Hindlimb muscle (tissue), 1 donor: ENCODE measurements at places on chromosomes 3 and 15. TPM values are rescaled to one million over a fixed set of nuclear protein-coding genes. Genes with fewer than 3 reads are reported as not detected.

GRCh38 chr3:80152692-80153091 lies 384.9 kb upstream of the ROBO1 start:
- DNase-seq = no peak

PLSCR5 gene
- not detected for polyA plus RNA-seq

- no peak for DNase-seq
These were observed 250.1 kb upstream of the HES1 start for GRCh38 chr3:193885832-193886231.

MEIS2 gene
- 7.7 TPM for polyA plus RNA-seq

DNA sequence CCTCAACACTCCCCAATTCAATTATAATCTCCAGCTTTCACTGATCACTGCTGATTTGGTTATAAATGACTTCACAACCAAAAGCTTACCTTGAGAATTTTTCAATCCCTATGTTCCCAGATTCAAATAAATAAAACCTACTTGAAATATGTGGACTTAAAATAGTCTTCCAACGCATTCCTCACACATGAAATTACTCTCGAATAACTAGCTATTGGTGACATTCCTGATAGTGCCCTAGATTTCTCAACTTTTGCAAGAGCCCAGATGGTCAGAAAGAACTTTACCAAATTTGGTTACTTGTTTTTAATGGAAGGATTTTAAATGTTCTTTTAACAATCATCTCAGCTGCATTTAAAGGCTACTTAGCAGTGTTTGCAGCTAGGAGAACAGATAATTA lies 605.5 kb downstream of the FHIT start:
- DNase-seq = no peak

DNA sequence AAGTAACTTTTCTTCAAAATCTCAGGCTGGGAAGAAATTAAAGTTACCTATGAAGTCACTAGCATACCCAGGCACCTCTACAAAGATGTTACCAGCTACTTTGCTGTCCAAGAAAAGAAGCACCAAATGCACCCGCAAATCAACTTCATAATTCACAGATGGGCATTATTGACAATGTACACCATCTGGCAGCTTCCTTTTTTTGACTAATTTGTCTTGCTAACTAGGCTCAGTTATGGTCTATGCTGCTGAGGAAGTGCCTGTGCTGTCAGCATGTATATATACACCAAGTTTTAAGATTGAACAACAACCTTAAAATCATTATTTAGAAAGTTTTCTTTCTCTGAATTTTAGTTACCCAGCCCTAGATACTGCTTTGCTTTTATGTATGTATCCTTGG lies 93.8 kb downstream of the NSUN3 start:
- DNase-seq = no peak

DNA sequence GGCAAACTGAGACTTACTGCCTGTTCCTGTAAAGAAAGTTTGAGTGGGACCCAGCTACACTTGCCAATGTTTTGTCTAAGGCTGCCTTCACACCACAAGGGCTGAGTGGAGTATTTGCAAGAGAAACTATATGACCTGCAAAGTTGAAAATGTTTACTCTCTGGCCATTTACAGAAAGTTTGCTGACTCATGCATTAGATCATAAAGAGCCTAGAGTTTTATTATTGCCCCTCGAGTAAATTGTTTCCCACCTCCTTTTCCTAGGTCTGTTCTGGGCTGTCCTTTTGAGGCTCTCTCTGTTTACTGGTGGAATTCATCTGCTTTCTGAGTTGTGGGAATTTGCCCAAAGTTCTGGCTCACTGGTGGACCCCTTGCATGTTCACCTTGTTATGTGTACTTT lies 6.7 kb upstream of the PROK2 start:
- no peak for DNase-seq

DNA sequence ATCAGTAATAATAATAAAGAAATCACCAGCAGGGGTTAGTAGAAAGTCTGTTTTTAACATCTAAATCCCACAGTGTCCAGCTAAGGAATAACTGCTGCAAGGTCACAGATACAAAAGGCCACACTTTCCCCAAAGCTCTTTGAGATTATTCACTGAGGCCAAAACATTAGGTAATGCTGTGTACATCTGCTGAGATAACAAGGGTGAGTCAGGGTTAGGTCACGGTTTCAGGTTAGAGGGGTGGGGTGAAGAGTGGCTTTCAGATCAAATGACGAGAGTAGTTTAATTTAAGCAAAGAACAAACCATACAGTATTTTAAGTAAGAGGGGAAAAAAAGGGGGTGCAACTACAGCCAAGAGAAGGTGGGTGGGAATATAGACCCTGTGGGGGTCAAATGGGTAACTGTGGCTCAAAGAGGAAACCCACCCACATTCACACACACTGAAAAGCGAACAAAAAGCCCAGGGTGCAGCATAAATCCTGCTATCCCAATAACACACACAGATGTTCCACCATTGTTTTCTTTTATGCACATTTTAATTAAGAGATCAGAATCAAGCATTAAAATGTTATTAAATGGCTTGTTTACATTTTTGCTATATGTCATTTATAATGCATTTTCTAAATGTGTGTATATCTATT lies 412.9 kb downstream of the TIGIT start:
- no peak for DNase-seq

LRRIQ4 gene
- not detected for polyA plus RNA-seq

CASR gene
- not detected for polyA plus RNA-seq

- DNase-seq = no peak
These were observed 66.7 kb upstream of the NANOGP8 start for GRCh38 chr15:35151782-35152181.

MRPL46 gene
- polyA plus RNA-seq = 23.4 TPM

DNA sequence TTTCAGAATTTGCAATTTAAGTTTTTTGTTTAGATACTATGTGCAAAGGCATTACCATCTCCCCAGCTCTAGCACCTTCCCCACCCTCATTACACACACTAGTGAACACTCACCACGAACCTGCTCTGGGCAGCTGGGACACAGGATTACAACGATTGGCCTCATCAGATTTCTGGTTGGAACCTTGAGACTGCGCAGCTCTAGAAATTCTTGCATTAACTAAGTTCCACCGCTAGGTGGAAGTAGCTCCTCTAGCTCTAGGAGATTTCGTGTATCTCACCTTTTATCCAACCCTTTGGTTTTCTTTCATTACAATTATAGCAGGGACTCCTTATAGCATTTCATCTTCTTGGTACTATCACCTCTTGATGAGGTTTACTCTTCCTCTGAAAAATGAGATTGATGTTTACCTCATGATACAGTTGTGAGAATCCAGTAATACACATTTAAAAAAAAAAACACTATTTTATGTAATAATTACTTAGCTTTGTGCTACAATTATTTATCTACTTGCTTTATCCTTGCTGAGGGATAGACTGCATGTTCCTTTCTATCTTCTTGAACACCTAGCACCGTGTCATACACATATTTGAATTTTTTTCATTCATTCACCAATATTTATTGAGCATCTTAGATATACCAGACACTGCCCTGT lies 28.7 kb upstream of the PLOD2 start:
- DNase-seq = peak; percentile 32

GRCh38 chr3:98711426-98711825 lies 51.7 kb upstream of the ST3GAL6 start:
- DNase-seq = no peak

DNA sequence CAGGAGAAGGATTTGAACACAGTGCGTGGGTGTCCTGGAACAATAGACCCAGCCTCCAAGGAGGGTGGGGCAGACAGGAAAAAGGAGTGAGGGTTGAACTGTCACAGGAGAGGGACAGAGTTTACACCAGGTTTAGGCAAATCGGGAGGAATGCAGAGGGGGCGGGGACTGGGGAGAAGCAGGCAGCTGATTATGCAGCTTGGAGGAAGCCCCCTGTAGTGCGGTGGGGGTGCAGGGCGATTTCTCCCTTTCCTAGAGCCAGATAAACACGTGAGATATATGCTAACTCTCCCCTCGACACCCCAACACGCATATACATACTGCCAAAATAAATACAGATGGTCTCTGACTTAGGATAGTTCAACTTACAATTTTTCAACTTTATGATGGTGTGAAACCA lies 108.6 kb upstream of the PRR20G start:
- no peak for DNase-seq

DNA sequence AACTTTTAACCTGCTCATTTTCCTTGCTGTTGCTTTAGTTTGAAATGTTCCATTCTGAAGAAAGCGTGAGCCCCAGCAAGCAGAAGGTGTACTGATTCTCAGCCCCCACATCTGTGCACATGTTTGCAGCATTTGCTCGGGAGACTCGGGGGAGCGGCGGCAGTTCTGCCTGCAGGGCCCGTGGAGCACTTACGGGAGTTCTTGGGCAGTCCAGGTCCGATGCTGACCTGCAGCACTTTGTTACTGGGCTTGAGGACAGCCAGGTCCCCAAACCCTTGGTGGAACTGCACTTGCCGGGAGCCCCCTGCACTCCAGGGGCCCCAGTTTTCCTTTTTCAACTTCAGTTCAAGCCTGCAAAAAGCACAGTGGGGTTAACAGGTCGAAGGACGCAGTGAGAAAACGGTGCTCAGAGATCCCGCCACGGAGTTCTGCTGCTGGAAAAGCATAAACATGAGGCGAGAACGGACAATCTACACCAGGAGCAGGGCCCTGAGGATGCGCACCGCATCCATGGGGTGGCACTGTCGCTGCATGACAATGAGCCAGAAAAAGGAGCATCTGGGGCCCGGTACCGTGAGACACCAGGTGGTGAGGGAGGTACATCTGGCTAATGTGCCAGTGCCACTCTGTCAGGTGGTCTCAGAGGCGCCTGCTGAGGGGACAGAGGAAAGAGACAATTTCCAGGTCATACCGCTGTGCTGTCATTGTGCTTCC lies 45.6 kb upstream of the LDHAL6B start:
- DNase-seq = no peak

GRCh38 chr15:70409388-70409787 lies 311.7 kb upstream of the TLE3 start:
- DNase-seq = no peak

GRCh38 chr3:16053794-16054193 lies 120.7 kb upstream of the GALNT15 start:
- DNase-seq = no peak

CHCHD4 gene
- 14.4 TPM for polyA plus RNA-seq

- DNase-seq = no peak
These were observed 39.0 kb downstream of the TAMM41 start for GRCh38 chr3:11807686-11808085.

DNA sequence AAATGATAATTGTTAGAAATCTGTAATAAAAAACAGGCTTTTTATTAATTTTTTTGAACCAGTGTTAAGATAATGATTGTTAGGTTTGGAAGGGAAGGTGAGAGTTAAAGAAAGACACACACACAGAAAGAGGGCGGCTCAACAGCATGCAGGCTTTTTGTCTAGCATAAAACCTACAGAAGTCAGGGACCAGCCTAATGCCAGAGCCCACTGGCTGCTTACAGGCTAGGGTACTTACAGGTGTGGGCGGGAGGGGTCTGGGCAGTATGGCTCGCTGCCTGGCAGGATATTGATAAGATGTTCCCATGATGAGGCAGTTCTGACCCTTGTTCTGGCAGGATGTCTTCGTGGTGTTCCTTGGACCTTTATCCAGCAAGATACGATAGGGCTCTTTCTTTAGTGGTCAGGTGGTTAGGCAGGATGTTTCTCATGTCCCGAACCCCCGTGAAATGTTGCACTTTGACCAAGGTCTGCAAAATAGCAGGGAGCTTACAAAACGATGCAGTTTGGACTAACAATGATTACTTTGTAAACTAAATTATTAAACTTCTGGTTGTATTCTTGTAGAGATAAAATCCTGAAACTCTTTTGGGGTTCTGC lies 84.7 kb downstream of the DCUN1D1 start:
- no peak for DNase-seq

WDR6 gene
- 121 TPM for polyA plus RNA-seq

DNA sequence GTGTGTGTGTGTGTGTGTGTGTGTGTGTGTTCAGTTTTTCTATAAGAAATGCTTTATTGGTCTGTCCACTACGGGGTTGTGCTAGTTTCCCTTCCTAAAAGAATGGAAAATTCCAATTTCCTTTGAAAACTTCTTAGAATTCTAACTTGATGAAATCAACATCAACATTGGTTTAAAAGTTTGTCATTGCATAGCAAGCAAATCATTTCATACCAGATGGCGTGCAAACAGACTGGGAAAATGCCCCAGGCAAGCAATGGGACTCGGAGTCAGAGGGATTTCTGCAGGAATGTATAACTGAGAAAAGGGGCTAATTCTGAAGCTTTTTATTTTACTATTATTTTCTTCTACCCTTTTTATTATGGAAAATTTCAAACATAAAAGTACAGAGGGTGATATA lies 13.1 kb upstream of the DYNC1LI1 start:
- no peak for DNase-seq

- DNase-seq = peak; percentile 62
These were observed 3.1 kb upstream of the PTH1R start for GRCh38 chr3:46874430-46874829.

DNA sequence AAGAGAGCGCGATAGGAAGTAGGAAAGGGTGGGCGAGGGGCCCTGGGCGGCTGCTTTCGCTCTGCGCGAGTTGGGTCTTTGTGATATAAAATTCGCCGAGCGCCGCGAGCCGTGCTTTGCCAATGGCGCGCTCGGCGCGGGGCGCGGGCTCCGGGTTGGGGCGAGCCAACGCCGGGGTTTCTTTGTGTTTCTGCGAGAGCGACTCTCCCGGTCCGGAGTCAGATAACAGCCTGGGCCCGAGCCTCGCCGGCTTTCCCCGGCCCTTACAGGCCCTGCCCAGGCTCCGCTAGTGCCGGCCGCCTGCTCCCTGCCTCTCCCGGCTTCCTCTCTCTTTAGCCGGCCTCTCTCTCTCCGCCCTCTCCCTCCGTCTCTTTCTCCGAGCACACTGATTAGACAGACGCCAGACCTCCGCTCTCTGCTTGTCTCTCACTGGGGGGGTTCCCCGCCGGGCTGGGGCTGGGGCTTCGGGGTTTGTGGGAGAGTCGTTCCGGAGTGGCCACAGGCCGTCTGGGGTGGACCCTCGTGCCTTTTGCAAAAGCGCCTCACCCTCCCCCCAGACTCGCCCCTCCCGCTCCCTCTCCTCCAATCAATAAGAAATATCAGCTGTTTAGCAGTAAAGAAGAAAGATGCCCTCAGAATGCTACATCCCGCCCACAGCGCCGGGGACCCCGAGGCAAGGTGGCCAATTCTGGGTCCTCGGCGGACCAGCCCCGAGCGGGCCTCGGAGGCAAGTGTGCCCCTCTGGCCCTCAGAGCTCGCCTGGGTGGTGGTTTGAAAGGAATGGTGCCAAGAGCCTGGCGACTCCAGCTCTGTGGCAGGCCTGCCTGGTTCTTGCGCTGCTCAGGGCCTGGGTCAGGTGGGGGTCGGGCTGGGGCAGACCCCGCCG lies 2.9 kb downstream of the NR2F2 start:
- DNase-seq = peak; percentile 65

ATP13A5 gene
- 0.88 TPM for polyA plus RNA-seq

- DNase-seq = no peak
These were observed 1.4 kb downstream of the MFGE8 start for GRCh38 chr15:88911766-88912118.

DNA sequence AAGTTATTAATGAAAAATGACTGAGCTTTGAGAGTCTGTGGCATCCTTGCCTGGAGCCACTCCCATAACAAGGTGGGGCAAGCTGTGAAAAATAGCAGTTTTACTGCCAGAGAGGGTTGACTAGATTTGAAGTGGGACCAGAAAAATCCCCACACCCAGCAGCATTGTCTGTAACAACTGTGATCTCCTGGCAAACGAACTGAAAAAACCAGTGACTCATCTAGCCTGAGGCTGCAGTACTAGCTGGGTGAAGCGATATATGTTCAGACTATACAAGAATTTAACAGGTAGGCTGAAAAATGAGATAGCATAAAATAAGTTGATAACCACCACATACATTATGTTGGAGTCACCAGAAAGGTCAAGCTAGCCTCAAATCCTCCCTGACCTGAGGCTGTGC lies 64.0 kb downstream of the DPH6 start:
- no peak for DNase-seq

SEMA3G gene
- 18.7 TPM for polyA plus RNA-seq

ERICH6 gene
- 0.23 TPM for polyA plus RNA-seq

- DNase-seq = peak; percentile 85
These were observed 23.8 kb upstream of the TRAK1 start for GRCh38 chr3:42067326-42067725.

CLDN18 gene
- 0.44 TPM for polyA plus RNA-seq

NUP210 gene
- polyA plus RNA-seq = 9.6 TPM
